ENCODE measurements at places on chromosomes 12 and 14.

- no peak for DNase-seq
Measured at GRCh38 chr12:8080120-8080519, 2.0 kb upstream of the NECAP1 start.

DNA sequence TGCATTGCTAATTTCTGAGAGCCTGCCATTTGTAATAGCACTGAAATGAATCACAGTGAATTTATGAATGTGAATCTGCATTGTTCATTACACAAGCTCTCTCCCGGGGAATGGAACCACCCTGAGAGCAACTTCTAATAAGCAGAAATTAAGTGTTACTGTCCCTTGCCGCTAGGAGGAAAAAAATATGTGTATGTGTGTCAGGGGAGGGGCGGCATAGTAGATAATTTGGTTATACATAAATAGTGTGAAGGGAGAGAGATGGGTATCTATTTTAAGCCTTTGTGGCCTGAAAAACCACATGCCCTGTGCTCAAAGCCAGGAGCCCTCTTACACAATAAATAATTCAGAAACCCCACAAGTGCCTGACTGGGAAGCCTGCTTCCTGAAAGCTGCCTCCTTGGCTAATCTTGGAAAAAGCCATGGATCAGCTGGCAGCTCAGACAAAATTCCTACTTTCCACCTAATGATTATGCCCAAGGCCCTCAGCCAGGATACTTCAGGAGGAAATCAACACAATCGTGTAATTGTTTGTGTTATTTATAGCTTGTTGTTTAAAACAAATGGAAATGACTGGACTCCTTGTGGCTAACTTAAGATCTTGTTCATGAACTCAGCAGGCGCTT lies 366.2 kb upstream of the KITLG start:
- DNase-seq = no peak

GRCh38 chr14:35352274-35353233 lies 52.0 kb downstream of the NFKBIA start:
- DNase-seq = no peak

DNA sequence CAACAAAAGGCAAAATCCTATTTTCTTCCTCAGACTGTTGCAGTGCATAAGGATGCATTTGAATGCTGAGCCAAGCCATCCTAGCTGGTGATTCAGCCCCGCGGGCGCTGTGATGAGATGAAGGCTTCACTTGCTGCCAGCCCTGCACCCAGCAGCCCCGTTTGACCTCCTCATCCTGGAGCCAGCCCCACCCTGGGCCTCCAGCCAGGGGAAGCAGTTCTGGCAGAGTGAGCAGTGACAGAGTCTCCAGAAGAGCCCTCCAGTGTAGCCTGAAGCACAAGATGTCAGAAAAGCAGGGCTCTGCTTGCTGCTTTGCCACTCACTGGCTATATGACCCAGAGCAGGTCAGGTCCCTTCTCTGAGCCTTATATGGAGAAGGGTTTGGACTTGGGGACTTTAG lies 96.2 kb upstream of the HSPB8 start:
- DNase-seq = no peak

All from CD4-positive, alpha-beta T cell treated with Interleukin-15 for 4 hours (primary cell).